Forelimb muscle (tissue), 1 donor: ENCODE measurements at places on chromosomes 1 and 21. TPM values are rescaled to one million over a fixed set of nuclear protein-coding genes. Genes with fewer than 3 reads are reported as not detected.

GRCh38 chr1:85134583-85135391, 66.0 kb downstream of the SYDE2 start:
- DNase-seq: no peak

The CFAP107 gene
- polyA plus RNA-seq: 0.99 TPM

DNA sequence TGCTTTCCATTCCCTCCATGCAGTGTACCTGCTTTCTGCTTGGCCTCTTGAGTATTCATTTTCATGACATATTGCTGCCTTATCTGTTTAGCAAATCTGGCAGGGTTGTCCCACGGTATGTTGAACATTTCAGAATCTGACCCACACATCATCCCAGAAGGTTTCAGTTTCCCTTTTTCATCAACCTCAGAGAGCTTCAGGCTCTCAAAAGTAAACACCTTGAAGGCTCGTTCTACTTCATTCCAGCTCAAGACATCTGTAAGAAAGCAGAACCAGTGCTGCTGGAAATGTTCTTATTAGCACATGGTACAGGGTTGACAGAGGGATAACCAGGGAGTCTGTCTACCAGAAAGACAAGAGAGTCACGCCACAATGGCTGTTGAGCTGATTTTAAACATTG, 103.6 kb downstream of the SPAG17 start:
- DNase-seq: no peak

- DNase-seq: no peak
These were observed 53.1 kb upstream of the GPR37L1 start for GRCh38 chr1:202069662-202070061.

- DNase-seq: no peak
These were observed 20.3 kb upstream of the BMP8B start for GRCh38 chr1:39808784-39809517.
